ENCODE measurements at places on chromosomes 6 and 20. TPM values are rescaled to one million over a fixed set of nuclear protein-coding genes. Genes with fewer than 3 reads are reported as not detected.

DACT2 gene
- 5.0 TPM for total RNA-seq

KIF3B gene
- 62.2 TPM for total RNA-seq

- peaks cover 62% of the 10 kb centered on the region for H3K27me3 ChIP-seq
- no peak for DNase-seq
- H3K4me3 ChIP-seq, result no peak overlapping the region
- no peak overlapping the region for H3K27ac ChIP-seq
These were observed 74.5 kb upstream of the ZNF184 start for GRCh38 chr6:27547157-27548075.

DNA sequence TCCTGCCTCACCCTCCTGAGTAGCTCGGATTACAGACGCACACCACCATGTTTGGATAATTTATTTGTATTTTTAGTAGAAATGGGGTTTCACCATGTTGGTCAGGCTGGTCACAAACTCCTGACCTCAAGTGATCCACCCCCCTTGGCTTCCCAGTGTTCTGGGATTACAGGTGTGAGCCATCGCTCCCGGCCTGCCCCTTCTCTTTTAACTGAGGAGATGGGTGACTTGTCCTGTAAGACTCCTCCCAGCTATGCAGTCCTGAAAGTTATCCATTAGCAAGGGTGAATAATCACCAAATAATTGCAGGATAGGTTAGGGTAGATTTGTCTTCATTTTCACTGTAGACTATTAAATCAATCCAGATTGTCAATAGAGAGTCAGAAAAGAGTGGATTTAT is 40.5 kb upstream of the JARID2 start:
- no peak overlapping the region for H3K4me3 ChIP-seq
- no peaks in the 10 kb centered on the region for H3K36me3 ChIP-seq
- no peak for DNase-seq
- no peak overlapping the region for H3K27ac ChIP-seq
- no peaks in the 10 kb centered on the region for H3K27me3 ChIP-seq
- H3K4me1 ChIP-seq, result no peaks in the 10 kb centered on the region

- H3K36me3 ChIP-seq, result no peaks in the 10 kb centered on the region
- H3K4me3 ChIP-seq, result peak overlapping the region; percentile 71
- peak overlapping the region; percentile 95 for H3K27ac ChIP-seq
- peak; percentile 64 for DNase-seq
These were observed 713 bp upstream of the ELMO2 start for GRCh38 chr20:46406986-46407670.

DNA sequence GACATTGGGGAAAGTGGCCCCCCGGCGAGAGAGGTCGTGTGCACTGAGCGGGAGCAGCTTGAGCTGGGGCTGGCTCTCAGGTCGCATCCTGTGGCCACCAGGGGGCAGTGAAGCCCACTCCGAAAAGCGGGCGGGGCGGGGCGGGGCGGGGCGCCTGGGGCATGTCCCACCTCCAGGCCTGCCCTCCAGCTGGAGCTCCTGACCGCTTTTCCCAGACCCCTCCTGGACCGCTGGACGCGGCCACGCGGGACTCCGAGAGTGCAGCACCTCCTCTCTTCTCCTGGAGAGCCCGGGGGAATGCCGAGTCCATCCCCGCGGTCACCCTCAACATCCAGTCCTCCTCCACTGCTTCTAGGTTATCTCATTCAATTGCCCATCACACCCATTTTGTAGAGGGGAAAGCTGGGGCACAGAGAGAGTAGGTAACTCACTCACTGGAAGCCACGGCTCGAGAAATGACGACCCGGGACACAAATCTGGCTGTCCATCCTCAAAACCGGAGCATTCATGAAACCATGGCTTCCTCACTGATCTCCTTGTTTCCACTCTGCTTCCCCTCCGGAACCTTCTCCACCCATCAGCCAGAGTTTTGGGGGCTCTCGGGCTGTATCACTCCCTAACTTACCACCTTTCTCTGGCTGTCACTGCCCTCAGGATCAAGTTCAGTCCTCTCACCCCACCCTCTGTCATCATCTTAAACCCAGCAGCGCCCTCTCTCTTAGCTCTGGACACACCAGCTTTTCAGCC is 24.1 kb downstream of the COX4I2 start:
- H3K4me3 ChIP-seq, result peak overlapping the region; percentile 21
- H3K27ac ChIP-seq, result peak overlapping the region; percentile 73
- H3K4me1 ChIP-seq, result no peaks in the 10 kb centered on the region
- DNase-seq, result peak; percentile 87
- no peaks in the 10 kb centered on the region for H3K36me3 ChIP-seq
- H3K27me3 ChIP-seq, result no peaks in the 10 kb centered on the region
